ENCODE measurements at places on chromosomes 5 and 9.

DNA sequence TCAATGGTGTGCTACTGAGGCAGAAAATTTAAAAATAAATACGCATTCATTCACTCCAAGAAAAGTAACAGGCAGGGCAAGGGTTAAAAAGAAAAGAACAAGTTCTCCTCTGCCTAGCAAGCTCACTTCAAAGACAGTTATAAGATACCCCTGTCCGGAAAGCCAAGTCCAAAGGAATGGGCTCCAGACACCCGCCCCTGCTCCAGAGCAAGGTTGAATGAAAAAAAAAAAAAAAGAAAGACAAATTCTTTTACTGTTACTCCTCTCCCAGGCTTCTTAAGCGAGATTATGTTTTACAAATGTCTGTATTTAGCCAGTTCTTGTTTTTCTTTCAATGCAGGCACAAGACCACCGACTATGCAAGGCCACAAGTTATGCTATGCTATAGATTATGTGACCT, 9.1 kb upstream of the ANXA2R start:
- DNase-seq: no peak

GRCh38 chr5:32090026-32090754, 83.9 kb downstream of the GOLPH3 start:
- no peak for DNase-seq

GRCh38 chr5:53568871-53569270, 8.4 kb downstream of the NDUFS4 start:
- no peak for DNase-seq

DNA sequence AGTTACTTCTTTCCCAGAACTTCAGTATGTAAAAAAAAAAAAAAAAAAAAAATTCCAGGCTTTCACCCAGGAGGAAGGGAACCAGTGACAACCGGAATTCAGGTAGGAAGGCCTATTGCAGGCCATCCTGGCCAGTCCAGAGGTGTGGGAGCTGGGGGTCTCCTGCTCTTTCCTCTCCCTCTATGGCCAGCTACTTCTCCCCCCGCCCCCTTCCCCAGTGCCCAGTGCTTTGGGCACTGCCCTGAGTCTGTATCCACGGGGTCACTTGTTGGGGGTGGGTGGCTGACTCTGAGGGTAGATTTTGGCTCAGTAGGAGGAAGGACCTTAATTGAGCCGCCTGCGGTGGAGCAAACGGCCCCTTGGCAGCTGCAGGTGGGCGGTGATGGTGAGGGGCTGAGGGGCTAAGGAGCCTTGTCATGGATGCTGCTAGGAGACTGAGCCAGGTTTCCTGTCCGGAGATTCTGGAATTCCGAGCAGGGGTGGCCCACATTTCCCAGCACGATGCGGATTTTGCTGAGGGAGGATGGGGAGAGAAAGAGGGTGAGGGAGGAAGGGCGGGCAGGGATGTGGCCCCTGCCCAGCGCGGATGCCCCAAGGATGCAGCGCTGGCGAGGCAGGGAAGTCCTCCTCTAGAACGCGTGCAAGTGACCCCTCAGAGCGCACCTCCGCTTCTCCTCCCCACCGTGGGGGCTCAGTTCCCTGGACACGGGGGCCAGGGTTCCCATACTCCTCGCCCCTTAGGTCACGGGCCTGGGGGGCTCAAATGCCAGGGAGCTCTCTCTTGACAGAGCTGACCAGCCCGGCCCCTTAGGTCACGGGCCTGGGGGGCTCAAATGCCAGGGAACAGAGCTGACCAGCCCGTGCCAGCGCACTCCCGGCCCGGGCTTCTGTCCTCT, 1.2 kb upstream of the PHF2 start:
- no peak for DNase-seq

- no peak for DNase-seq
These were observed 104.9 kb downstream of the ARL15 start for GRCh38 chr5:54205453-54205852.

GRCh38 chr5:95280401-95281095, 4.3 kb downstream of the MCTP1 start:
- DNase-seq: peak; percentile 50

DNA sequence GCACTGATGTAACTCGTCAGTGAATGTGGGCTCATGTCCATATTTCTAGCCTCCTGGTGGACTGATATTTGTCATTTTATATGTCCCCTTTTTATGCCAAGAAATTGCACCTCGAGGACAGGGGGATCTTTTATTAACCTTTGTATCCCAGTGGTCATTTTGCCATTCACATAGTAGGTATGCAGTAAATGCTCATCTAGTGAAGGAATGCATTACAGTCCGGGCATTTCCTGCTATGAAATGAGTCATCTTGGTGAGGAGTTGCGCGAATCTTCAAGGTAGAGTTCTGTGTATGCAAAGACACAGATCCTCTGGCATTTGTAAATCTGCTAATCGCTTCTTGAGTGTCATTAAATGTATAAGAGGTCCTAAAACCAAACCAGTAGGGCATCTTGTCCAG, 755.5 kb upstream of the ADAMTS16 start:
- no peak for DNase-seq

DNA sequence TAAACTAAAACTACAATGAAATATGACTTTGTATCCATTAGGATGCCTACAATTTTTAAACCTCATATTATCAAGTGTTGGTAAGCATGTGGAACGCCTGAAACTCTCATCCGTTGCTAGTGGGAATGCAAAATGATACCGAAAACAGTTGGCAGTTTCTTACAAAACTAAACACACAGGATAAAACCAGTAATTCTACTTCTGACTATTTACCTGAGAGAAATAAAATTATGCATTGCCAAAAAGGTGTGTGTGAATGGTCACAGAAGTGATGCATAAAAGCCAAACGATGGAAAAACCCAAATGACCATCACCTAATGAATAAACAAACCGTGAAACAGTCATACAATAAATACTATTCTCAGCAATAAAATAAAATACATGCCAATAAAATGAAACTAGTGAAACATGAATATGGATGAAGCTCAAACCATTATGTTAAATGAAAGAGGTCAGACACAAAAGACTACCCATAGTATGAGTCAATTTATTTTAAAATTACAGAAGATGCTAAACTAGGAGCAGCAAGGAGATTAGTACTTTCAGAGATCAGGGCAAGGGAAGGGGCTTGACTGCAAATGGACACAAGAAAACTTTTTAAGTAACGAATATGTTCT, 13.4 kb downstream of the AUH start:
- DNase-seq: no peak

- DNase-seq: no peak
These were observed 297.3 kb upstream of the PANK3 start for GRCh38 chr5:168876419-168876818.

GRCh38 chr9:26234865-26235264, 556.6 kb upstream of the TUSC1 start:
- DNase-seq: no peak

GRCh38 chr9:107358986-107359385, 75.9 kb downstream of the RAD23B start:
- peak; percentile 59 for DNase-seq

DNA sequence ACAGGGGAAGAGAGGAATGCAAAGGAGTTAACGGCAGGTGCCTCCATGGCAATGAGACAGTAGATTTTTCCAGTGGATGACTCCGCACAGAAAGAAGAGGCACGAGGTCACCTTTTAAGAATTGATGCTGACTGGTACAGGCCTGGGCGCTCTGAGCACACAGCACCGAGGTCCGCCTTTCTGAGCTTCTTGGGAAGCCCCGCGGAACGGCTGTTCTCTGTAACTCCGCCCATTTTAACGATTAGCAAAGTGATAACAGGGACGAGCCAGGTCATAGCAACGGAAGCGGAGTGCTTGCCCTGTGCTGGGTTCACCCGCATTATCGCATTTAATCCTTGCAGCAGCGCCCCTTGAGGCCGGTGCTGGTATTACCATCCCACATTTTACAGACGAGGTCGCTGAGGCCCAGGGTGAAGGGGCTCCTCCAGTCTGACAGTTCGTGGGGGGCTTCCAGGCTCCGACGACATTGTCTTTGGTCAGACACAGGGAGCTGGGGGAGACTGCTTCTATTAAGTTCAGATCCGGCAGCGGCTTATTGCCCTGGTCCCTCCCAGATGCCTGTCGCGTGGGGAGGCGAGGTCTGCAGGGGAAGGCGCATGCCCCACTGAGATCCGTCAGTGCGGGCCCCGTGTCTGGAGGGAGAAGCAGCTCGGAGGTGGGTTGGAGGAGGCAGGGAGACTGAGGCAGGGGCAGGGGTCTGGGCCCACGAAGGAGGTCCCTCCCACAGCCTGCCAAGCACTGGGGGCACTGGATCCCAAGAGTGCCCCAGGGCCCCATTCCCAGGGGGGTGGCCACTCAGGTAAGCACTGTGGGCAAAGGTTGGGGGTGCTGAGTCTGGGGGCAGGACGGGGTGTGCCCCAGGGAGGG, 22.3 kb upstream of the HMCN2 start:
- peak; percentile 88 for DNase-seq

GRCh38 chr9:136494531-136495215, 11.8 kb upstream of the SEC16A start:
- no peak for DNase-seq

- no peak for DNase-seq
These were observed 60.3 kb upstream of the PTGER4 start for GRCh38 chr5:40619421-40619820.

- peak; percentile 33 for DNase-seq
These were observed 41.3 kb downstream of the LRSAM1 start for GRCh38 chr9:127492616-127493015.

GRCh38 chr9:27433631-27434325, 90.3 kb upstream of the IFNK start:
- no peak for DNase-seq

GRCh38 chr9:36825179-36825578, 208.9 kb downstream of the PAX5 start:
- no peak for DNase-seq

GRCh38 chr5:112203229-112203628, 215.8 kb downstream of the EPB41L4A start:
- no peak for DNase-seq

GRCh38 chr9:97039514-97039860, 545 bp upstream of the CTSV start:
- peak; percentile 6 for DNase-seq

- peak; percentile 90 for DNase-seq
These were observed 6.8 kb upstream of the TOR2A start for GRCh38 chr9:127741831-127742434.

- no peak for DNase-seq
These were observed 17.6 kb upstream of the MATR3 start for GRCh38 chr5:139275956-139276355.

DNA sequence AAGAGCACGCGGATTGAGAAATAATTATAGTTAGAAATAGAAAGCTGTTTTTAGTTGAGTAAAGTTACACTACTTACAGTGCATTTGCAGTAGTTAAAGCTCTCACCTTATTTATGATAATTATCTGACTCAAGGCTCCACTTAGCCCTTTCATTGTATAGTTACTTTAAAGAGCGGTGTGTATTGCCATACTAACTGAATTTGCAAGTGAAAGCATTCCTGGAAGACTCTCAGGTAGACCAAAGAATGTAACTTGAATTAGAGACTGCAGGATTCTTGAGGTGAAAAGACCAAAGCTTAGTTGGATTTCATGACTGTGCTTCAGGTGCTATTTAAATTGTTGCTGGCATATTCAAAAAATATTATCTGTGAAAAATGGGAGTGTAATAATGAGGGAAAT, 4.2 kb upstream of the RASA1 start:
- no peak for DNase-seq

DNA sequence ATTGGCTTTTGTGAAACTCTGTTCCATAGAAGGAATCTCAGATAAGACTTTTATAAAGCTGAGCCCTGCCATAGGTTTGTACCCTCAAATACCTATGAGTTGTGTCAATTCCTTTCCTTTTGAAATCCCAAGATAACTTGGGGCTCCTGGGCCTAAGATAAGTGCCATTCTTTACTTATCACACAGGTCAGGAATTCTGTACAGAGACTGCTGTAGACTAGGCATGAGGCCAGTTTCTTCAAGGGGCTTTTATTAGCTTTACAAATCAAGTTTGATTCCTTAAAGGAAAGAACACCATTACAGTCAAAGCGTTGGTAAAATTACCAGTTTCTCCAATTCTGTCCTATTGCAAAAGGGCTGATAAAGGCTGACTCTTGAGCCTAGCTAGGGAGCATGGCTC, 39.2 kb downstream of the SHC3 start:
- DNase-seq: no peak

- DNase-seq: no peak
These were observed 624.1 kb downstream of the NR2F1-AS1 start for GRCh38 chr5:92956886-92957285.

DNA sequence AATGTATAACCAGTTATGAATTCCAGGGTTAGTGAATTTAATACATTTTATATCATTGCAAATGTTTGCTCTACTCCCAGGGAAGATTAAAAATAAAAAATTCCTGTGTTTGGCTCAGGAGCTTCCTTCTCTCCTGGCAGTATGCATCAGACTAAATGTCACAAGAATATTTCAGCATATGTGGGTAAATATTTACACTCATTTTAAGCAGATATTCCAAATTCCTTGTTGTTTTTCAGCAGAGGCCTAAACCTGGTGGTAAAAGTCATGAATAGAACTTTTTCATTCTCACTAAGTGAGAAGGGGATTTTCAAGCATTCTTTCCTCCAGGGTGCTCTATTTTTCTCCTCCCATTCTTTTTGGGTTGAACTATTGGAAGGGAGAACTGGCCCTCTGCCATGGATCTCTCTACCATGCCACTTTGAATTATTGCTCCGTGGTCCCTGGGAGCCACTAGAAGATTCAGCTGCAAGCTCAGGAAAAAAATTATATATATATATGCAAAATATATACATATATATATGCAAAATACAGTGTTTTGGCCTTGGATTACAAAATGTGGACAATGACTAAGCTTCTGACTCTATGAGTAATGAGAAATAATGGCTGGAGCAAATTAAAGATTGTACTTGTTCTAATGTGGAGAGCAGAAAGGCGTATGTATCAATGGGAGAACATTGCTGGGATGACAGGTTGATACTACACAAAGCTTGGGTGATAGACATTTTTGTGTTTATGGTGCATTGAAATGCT, 180.6 kb upstream of the PAPPA start:
- DNase-seq: peak; percentile 58

GRCh38 chr5:124352312-124352711, 394.1 kb downstream of the ZNF608 start:
- DNase-seq: no peak

DNA sequence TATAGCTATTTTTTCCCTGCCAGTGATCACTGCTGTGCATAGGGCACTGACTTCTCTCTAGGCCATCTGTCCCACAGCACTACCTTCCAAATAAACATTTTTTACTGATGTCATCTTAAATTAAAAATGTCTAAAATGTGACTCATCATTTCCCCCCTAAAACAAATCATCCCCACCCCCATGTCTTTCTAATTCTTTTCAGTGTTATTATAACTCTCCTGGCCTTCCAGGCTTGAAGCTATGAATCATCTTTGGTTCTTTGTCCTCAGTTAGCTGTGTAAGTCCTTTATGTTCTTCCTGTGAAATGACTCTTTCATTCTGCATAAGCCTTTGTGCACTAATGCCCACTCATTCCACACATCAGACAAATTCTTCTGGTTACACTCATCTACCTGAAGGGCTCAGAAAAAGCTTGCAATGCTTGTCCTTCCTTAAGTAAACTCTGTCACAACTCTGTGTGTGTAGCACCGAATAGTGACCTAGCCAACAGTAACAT, 78.1 kb downstream of the CFAP95 start:
- no peak for DNase-seq

GRCh38 chr9:93636667-93637066, 60.3 kb downstream of the PHF2 start:
- DNase-seq: no peak

- no peak for DNase-seq
These were observed 14.1 kb downstream of the BTNL9 start for GRCh38 chr5:181054138-181054537.

- no peak for DNase-seq
These were observed 121.4 kb downstream of the DOCK8 start for GRCh38 chr9:336039-336438.

- DNase-seq: no peak
These were observed 159.4 kb upstream of the CCNH start for GRCh38 chr5:87572090-87572489.

- peak; percentile 43 for DNase-seq
These were observed 503.7 kb downstream of the CDH10 start for GRCh38 chr5:24141046-24141445.

Measured in brain (organoid and tissue), 16 donors.